ENCODE measurements at places on chromosomes 13 and 19.

DNA sequence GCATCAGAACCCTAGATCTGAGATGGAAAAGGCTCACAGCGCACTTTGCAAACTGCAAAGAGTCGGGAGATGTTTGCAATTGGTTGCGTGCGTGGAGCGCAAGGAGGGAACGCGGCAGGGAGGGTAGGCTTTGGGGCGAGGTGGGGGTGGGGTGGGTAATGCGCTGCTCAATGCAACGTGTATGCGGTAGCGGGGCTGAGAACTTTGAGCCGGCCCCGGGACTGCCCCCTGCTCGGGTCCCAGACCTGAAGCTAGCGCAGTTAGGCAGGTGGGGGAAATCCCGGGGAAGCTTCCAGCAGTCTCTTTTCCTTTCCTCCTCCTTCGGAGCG is 971 bp downstream of the FOSB start:
- no peak for DNase-seq

DNA sequence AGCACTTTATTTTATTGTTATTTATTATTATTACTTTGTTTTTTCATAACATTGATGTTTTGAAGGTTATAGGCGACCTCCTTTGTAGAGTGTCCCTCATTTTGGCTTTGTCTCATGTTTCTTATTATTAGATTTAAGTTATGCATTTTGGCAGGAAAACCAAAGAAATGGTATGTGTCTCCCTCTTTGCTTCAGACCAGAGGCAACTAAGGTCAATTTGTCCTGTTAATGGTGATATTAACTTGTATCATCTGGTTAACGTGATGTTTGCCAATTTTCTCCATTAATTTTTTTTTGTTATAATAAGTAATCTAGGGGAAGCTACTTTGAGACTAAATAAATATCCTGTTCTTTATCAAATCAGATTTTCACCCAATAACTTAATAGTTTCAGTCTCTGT is 3.8 kb upstream of the TMEM91 start:
- DNase-seq, result no peak

DNA sequence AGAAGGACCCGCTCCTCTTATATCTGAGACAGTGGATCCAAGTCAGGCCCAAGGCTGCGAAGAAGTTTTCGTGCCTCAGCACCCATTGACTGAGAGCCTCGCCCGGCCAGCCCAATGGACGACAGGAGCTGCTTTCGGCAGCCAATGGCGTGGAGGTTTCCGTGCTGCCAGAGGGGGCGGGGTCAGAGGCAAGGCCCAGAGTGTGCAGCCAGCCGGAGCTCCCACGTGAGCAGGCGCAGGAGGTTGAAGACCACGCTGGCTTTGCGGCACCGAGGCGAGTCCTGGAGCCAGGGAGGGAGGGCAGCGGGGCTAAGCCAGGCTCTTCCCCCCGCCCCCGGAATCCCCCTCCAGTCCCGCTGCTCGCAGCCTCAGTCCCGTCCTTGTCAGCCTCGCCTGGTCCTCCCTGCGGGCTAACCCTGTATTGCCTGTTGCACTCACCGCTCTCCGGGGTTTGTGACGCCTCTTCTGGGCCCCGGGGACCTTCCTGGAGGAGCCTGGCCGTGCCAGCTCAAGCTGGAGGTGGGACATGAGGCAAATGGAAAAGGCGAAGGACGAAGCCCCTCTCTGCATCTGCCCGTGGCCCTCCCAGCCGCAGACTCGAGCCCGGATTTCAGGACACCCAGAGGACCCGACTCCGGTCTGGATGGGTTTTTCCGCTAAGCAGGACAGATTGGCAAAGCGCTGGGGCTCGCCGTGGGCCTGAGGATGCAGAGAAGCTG is 1.5 kb downstream of the IFNL4 start:
- DNase-seq, result no peak

DNA sequence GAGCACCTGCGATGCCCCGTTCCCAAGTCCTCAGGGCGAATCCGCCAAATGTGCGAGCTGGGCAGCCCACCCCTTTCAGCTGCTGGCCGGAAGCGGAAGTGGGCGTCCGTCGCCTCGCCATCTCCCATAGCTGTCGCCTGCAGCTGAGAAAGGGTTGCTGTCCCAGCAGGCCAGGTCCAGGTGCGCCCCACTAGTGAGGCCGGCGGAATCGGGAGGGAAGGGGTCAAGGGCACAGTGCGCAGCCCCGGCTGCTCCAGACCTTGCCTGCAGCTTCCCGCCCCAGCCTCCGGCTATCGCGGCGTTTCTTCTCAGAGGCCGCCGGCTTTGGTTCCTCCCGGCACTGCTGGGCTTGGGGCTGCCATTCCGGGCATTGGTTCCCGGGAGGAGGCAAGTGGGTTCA is at the start of gene ZNF177:
Gene ZNF177, plus strand, starts transcription at position 109 of the 400 bp plus-strand sequence. CDS start 15,299 bp downstream, outside the sequence.
- DNase-seq, result no peak

GRCh38 chr19:15871570-15871969 is 26.3 kb downstream of the CYP4F2 start:
- DNase-seq, result peak; percentile 30

GRCh38 chr19:51124729-51125128 is at the start of gene SIGLEC9:
SIGLEC9 (plus strand) TSS chr19:51124906; CDS start chr19:51124975, 69 bp downstream.
- DNase-seq, result no peak

DNA sequence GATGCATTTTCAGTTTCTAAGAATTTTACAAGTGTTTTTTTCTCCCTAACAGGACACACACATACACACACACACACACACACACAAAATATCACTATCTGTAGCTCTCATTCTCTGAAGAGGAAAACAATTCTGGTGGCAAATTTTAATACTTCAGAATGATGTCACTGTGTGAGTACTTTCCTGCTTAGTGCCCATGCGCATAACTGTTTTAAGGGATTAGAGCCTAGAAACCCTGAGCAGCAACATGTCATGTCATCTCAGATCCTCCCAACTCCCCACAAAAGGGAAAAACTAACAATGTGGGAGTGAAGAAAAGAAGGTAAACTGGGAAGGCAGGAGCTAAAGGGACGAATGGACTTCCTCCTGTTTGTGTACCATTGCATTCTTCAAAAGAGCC is 401.2 kb downstream of the SPRY2 start:
- DNase-seq, result no peak

GRCh38 chr13:26619358-26619757 is 61.9 kb downstream of the WASF3 start:
- no peak for DNase-seq

Measured in activated gamma-delta T cell treated with Interleukin-2 at 50 U/mL for 16 hours (primary cell).